ENCODE measurements at places on chromosomes 4 and X.

- DNase-seq: peak; percentile 36
Observed at GRCh38 chr4:38684951-38685844, 21.2 kb downstream of the KLF3 start.

- no peak for DNase-seq
Observed at GRCh38 chr4:84596826-84597225, 13.9 kb downstream of the CDS1 start.

DNA sequence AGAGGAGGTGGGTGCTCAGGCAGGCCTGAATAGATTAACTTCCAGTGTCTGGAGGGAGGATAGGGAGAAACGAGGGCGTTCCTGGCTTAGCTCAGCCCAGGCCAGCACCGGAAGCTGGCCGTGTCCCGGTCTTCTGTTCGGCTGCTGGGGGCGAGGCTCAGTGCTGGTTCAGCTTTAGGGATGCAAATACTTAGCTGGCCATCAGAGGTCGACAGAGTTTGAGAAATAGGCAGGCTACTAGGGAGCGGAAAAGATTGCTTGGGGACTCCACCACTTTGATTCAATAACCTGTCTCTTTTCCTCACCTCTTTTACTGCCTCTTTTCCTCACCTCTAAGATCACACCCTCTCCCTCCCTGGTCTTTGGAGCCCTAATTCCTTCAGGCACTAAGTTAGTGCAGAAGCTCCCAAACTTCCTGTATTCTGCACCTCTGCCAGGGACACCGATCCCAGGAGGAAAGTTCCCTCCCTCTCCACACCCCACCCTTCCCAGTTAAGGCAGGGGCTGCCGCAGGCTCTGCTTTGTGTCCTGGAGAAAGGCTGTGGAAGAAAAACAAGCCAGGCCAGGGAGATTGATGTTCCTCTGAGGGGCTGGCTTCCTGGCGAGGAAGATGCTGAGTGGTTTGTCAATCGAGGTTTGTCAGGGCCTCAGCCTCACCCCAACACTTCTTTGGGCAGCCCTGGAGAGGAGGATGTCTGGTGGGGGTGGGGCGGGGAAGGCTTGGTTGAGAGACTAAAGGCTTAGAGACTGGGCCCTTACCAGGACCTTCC is 6.0 kb upstream of the EFNB1 start:
- DNase-seq: peak; percentile 34

GRCh38 chr4:124329134-124329533 is 383.4 kb downstream of the ANKRD50 start:
- no peak for DNase-seq

GRCh38 chrX:104112326-104112951 is at the start of gene ZCCHC18:
ZCCHC18 (plus strand) TSS chrX:104112523; CDS start chrX:104114112, 1,589 bp downstream.
- peak; percentile 36 for DNase-seq

- peak; percentile 19 for DNase-seq
Observed at GRCh38 chr4:185656467-185656931, 121.2 kb upstream of the PDLIM3 start.

- no peak for DNase-seq
Observed at GRCh38 chrX:134684956-134685355, 26.7 kb upstream of the PLAC1 start.

- DNase-seq: peak; percentile 77
Observed at GRCh38 chr4:110049951-110050925, 137.6 kb downstream of the EGF start.

DNA sequence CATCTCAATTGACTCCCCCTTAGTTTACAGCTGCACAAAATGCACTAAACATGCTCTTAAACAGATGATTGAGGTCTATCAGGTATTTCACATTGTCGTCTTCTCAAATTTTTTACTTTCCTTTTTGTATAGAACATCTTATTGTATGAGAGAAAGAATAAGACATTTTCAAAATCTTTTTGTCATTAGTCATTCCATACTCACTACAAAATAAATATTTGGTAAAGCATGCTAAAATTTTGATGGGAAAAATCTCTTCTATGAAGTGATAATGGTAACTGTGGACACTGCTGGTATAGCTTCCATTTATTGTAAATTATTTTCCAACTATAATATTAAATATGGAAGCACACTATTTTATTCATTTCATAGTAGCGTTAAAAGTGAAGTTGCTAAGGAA is 185.6 kb upstream of the FSTL5 start:
- DNase-seq: no peak

DNA sequence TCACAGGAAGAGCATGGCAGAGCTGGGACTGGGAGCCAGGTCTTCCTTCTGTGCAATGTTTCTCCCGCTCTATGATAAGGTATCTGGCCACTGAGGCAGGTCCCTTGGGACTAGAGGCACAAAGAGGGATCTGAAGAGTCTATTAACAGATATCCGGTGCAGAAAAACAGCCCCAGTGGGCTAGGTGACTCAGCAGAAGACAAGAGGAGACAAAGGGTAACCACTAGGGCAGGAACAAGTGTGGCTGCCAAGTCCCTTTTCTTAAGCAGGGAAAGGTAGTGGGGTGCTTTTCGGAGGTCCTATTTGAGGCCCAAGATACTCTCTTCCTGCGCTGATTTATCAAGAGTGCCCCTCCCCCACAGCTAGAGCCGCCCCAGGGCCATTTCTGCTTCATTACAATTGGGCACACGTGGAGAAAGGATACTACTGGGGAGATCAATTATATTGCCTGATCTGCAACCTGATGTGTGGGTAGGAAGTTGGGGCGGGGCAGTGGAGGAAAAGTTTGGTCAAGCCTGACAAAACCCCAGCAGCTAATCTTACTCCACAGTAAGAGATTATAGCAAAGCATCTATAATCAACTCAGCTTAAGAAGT is at the start of gene DGAT2L6:
DGAT2L6 (plus strand) TSS at position 546 of the 596 bp plus-strand sequence. CDS start 100 bp downstream, outside the sequence.
- no peak for DNase-seq

GRCh38 chr4:55539658-55540057 is 7.1 kb downstream of the CLOCK start:
- no peak for DNase-seq

GRCh38 chr4:113290666-113291065 is 241.2 kb downstream of the ANK2 start:
- DNase-seq: no peak

DNA sequence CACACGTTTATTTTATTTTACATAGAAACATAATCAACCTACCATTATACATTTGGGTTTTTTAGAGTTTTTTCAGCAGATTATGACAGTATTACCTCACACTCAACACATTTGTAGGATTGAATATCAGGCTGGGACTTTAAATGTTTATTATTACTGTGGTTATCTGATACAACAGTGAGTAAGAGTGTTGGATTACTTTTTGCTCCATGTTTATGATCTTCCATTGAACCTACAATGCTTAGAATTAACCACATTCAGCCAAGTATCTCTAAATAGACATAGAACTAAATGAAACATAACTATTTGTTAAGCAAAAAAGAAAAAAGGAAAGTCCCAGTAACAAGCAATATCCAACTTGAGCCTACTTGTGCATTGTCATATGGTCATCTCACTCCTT is 607.4 kb upstream of the PITX2 start:
- DNase-seq: no peak
